ENCODE measurements at places on chromosomes 7 and 10.

GRCh38 chr7:16881844-16882243 is at the start of gene AGR3:
Gene AGR3, minus strand, starts transcription at chr7:16881983. Its CDS starts 3,365 bp downstream, at chr7:16878618.
- DNase-seq: no peak

- DNase-seq: no peak
Measured at GRCh38 chr7:116249969-116250553, 39.7 kb downstream of the TES start.

- no peak for DNase-seq
Measured at GRCh38 chr10:26374426-26374825, 63.7 kb upstream of the APBB1IP start.

GRCh38 chr7:157337316-157338149 is 729 bp downstream of the DNAJB6 start:
- no peak for DNase-seq

GRCh38 chr7:50261593-50261992 is 42.9 kb upstream of the IKZF1 start:
- DNase-seq: no peak

- DNase-seq: no peak
Measured at GRCh38 chr10:28678687-28679457, 1.6 kb downstream of the BAMBI start.

- no peak for DNase-seq
Measured at GRCh38 chr10:93856349-93857145, 37.2 kb upstream of the SLC35G1 start.

DNA sequence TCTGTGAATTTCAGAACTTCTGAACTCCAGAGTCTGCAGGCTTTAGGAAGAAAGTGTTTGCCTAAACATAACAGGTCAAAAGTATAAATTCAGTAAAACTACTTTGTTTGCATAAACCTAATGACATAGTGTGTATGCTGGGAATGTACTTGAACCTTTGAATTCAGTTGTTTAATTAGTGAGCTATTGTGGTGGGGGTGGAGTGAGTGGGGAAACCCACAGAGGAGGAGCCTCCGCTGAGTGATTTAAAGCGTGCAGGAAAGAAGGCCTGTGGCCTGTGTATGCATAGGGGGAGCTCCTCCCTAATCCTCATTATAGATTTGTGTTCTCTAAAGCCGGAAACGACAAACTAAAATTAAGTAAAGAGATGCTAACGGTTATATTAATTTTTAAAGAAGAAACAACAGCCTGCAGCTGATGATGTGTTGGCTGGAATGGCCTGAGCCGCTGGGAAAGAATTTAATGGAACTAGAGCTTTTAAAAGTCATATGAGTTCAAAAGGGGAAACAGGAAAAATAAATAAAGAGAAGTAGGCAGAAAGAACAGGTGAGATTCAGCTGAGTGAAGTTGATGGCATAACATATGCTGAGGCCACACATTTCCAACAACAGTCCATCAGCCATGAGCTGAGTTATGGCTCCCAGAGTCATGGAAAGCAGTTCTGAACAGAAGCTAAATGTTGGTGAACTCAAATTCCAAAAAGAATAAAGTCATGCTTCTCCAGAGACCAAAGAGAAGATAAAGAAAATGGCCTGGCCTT is 595.0 kb downstream of the GRM8 start:
- no peak for DNase-seq

DNA sequence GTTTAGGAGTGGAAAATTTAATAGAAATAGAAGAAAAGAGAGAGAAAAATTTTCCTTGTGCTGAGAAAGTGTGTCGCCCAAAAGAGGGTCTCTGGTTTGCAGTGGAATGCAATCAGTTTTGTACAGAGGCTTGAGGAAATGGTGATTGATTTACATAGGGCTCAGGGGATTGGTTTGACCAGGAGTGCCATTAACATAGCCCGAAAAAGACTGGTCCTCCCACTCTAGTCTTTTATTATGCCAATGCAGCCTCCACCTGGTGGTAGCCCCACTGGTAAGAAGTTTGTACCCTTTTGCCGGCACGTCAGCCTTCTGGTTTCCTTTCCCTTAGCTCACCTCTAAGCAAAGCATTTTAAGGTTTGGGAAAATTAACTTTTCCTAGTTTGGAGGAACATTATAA is 885.3 kb downstream of the XPNPEP1 start:
- DNase-seq: no peak

- DNase-seq: no peak
Measured at GRCh38 chr10:123995461-123996131, 97.8 kb downstream of the CHST15 start.

DNA sequence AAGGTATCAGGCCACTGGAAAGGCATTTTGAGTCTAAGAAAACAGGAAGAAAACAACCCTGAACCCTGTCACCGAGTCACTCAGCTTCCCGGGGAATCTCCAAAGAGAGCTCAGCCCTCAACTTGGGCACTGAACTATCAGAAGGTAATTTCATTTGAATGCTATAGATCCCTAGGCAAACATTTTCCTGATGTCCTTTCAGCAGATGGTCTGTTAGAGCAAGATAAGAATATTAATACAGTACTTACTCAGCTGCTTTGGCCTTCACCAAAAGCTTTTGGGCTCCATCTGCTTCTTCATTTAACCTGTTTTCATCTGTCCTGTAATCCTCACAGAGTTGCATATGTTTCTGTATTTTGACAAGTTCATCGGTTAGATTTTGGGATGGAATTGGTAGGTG is 34.2 kb upstream of the LAMB1 start:
- no peak for DNase-seq

DNA sequence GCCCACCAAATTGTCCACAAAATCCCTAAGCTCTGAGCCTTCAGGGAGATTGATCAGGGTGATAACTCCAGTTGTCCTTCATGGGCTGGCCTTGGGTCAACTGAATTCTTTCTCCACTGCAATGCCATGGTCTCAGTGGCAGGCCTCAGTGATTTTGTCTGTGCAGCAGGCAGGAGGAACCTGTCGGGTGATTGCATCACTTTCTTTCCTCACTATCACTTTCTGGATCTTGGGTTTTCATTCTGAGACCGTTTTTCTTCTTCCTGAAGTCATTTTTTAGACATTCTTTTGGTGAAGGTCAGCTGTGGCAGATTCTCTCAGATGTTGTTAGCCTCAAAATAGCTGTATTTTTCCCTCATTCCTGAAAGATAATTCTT is 28.8 kb upstream of the LCOR start:
- no peak for DNase-seq

- DNase-seq: no peak
Measured at GRCh38 chr10:86956195-86956847, 1.1 kb downstream of the MMRN2 start.
